ENCODE measurements at places on chromosomes 5 and 9. TPM values are rescaled to one million over a fixed set of nuclear protein-coding genes. Genes with fewer than 3 reads are reported as not detected.

DNA sequence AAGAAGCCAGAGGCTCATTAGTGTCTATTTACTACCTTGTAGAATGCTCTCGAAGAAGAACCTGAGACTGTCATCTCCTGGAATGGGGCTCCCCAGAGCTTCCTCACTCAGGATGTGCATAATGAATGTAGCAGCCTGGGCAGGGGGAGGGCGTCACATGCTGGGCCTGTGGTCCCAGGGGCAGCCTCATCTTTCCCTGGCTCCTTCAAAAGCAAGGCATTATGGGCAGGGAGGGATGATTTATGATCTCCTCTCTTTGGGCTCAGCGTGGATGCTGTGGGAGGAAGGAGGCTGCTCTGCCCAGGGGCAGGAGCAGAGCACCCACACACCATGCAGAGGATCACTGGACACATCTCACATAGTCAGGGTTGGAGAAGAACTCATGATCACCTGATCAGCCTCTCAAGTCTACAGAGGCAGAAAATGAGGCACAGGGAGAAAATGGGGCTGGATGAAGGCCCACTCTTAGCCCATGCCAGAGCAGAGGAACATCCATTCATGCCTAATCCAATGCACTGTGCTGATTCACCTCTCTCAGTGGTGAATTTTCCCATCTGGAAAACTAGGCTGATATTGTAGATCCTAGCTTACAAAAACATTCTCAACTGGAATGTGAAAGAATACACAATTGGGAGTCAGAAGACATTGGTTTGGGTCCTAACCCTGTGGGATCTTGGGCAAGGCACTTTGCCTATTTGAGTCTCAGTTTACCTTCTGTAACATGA lies 173.7 kb downstream of the CARTPT start:
- DNase-seq: no peak

GRCh38 chr5:112862085-112862484 lies 998 bp downstream of the SRP19 start:
- DNase-seq: no peak

- DNase-seq: peak; percentile 13
These were observed 145.8 kb upstream of the MEF2C start for GRCh38 chr5:89028595-89029285.

GRCh38 chr5:138103319-138103637 lies 19.4 kb downstream of the WNT8A start:
- DNase-seq: no peak

DNA sequence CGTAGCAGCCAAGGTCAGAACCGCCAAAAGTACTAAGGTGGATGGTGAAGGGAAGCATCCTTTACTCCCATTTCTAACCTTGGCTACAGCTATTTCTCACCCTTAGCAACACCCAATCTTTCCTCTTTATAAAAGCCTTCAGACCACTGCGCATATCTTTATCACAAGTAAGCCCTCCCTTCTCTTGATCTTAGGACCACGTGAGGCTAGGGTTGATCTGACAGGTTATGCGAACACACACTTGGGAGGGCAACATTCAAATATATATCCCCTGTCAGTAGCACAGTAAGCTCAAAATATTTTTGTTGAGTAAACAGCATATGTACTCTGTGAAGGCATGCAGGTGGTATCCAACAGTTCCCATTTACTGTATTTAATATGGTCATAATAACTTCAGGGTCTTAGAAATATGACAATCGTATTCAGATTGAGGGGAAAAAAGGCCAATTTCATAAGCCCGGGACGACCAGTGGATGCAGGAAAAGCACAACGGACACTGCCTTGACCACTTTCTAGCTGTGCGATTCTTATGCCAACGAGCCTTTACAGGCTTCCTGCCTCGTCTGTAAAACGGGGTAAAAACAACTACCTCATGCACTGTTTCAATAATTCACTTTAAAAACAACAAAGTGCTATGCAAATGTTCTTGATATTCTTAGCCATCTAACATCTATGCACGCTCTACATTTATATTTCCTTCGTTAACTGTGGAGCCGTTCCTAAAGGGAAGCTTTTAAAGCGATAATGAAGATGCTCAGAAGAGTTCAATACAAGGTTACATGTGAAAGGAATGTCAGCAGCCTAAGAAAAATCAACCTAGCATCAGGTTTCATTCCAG lies 1.3 kb downstream of the ARSB start:
- DNase-seq: peak; percentile 21

- DNase-seq: no peak
These were observed 759 bp upstream of the SUSD1 start for GRCh38 chr9:112175796-112176315.

DNA sequence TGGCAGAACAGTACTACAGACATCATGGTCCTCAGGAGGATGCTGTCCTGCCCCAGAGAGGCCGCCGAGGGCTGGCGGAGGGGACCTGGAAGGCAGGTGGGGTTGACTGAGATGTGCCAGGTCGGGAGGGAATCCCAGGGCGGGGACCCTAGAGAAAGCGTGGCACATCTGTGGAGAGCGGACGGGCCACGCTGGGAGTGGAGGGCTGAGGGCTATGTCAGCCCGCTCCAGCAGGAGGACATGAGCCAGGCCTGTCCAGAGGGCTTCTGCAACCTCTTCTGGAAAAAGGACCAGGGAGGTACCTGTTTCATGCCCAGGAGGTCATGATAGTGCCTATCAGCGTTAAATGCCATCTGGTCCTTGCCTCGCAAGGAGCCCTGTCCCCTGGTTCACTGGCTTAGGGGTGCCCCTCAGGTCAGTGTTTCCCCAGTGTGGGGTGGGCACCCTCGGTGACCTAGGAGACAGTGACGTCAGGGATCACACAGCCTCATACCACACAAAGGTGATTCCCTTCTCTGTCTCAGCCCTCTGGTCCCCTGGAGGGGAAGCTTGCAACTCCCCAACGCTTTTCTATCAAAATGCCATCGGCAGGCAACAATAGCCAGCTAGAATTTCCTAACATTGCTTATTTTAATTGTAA lies 103.6 kb upstream of the IER5L start:
- no peak for DNase-seq

- no peak for DNase-seq
These were observed 30.2 kb downstream of the C5orf15 start for GRCh38 chr5:133938039-133938821.

- no peak for DNase-seq
These were observed 210.9 kb downstream of the FRMD3 start for GRCh38 chr9:83327323-83327722.

- DNase-seq: no peak
These were observed 309.9 kb upstream of the PANK3 start for GRCh38 chr5:168889039-168889438.

DNA sequence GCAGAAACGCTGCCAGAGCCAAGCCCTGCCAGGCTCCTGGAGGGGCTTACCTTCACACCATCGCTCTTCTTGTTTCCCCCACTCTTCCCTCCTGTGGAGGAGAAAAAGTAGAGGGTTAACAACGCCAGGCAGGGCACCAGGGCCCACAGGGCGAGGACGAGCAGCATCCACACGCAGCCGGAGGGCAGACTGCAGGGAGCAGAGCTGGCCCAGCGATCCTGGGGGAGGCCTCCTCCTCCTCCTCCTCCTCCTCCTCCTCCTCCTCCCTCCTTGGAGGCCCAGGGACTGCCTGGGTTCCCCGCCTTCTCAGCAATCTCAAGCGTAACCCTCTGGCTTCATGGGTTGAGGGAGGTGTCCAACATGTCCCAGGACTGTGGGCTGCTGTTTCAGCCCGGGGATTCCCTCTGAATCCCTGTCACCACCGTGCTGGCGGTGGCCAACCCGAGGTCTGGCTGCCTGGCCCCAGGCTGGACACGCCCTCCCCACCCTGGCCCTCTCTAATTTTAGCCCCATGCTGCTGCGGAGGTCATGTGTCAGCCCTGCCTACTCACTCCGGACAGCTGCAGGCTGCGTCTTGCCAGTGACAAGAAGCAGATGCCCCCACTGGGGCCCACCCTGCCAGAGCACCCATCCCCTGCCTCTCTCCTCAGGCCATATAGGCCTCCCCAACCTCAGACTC lies 44.3 kb downstream of the CAMK2A start:
- peak; percentile 28 for DNase-seq

DNA sequence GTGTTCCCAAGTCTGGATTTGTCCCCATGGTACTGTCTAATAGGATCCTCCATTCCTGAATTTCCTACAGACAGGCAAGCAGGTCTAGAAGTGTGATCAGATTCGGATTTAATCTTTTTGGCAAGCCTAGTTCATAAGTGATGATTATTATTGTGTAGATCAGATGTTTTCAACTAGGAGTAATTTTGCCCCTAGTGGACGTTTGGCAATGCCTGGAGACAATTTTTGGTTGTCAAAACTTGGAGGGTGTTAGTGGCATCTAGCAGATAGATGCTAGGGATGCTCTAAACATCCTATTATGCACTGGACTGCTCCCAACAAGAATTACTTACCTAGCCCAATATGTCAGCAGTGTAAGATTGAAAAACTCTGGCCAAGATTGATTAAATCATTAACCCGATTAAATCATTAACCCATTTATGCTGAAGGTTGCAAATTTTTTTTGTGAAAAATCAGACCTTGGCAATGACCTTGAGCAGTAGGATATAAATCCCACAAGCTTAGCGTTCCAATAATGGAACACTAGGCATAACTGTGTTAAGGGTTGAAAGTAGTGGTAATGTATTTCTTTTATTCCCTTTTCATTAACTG lies 28.2 kb downstream of the TCERG1 start:
- DNase-seq: no peak

DNA sequence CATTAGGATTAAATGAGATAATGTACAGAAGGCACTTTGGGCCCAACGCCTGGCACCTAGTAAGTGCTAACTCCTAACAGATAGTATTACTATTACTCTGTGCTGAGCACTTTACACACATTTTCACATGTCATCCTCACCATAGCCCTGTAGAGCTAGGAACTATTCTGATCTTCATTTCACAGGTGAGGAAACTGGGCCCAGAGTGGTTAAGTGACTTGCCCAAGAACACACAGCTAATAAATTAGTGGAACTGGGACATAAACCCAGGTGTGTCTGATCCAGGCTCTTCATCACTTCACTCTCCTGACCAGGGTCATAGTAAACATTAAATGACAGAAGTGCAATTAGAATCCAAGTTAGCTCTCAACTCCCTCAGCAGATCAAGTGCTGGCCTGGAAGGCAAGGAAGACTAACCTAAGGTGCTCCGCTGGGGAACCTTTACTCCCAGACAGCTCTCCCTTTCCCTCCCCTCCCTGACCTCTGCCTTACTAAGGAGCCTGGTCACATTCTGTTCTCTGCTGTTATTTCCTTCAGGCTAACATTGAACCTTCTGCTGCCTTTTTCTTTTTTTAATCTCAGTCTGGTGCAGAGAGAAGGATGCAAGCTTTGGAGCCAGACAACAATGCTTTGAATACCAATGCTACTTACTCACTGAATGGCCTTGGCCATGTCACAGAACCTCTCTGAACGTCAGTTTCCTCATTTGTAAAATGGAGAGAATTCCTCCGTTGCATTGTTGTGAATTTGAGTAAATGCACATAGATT lies 4.1 kb upstream of the ADRA1B start:
- peak; percentile 65 for DNase-seq

DNA sequence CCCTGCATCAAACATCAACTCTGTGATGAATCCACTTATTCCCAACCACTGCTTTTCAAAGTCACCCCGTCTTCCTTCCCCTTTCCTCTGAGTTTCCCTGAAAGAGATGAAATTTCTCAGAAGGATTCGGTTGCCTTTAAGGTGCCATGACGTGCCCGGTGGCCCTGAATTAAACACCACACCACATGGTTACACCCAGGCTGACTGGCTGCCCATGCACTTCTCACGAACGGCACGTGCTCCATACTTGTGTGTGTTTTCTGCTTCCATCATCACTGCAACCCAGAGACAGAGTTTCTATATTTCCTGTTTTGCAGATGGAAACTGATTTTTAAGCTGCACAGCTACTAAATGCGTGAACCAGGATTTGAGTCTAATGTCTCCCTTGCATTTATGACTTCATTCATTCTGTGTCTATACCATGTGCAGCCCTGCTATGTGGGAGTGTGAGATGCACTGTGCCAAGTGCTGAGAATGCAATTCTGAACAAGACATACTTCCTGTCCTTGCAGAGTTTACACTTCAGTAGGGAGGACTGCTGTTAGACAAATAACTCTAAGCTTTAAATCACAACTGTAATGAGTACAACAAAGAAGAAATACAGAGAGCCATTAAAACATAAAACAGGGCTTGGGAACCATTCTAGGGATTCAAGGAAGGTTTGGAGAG lies 162.9 kb downstream of the NXNL2 start:
- DNase-seq: peak; percentile 39

DNA sequence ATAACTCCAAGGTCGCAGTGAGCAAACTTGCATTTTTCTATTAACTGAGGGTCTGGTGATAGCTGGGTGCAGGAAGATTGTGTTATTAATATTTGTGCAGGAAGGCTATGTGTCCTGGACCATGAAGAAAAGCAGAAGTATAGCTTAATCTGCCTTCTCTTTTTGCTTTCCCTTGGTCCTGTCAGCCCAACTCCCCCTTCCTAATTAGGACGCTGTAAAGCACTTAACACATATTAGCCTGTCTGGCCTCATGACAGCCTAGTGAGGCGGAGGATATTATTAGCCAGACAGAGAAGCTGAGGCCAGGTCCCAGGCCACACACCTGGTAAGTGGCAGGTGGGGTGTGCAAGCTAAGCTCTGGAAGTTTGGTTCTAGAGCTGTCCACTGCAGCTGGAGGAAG lies 29.5 kb downstream of the SLC46A2 start:
- no peak for DNase-seq

- peak; percentile 26 for DNase-seq
These were observed 4.6 kb downstream of the CSF1R start for GRCh38 chr5:150081541-150082283.

GRCh38 chr5:132327252-132327955 lies 33.2 kb downstream of the SLC22A4 start:
- DNase-seq: peak; percentile 18

- DNase-seq: no peak
These were observed 230.5 kb downstream of the ATPSCKMT start for GRCh38 chr5:10019236-10019635.

DNA sequence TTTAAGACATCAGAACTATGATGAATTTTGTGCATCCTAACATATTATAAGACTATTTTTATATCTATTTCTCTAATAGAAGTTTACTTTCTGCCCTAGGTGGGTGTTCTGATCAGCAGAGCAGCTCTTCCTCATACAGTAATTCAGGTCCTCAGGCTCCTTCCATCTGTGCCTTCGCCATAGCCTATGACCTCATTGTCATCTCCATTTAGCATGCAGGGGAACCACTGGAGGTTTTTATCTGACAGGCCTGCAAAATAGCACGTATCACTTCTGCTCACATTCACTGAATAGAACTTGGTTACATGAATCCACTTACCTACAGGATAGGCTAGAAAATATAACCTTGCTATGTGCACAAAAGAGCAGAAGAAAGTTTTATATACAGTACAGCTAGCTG lies 159.4 kb upstream of the CCNH start:
- DNase-seq: no peak

- no peak for DNase-seq
These were observed 37.9 kb downstream of the IRX4 start for GRCh38 chr5:1844708-1845436.

Gene FCHSD1
- 33.2 TPM for total RNA-seq

Gene FSTL4
- 0.18 TPM for total RNA-seq

Gene EPB41L4A
- total RNA-seq: under 0.01 TPM

Gene ADAMTS13
- total RNA-seq: under 0.01 TPM

Gene FBXL7
- total RNA-seq: 4.4 TPM

Gene S1PR3
- 31.1 TPM for total RNA-seq

Gene SEMA6A
- 0.36 TPM for total RNA-seq

Gene LRRC70
- 0.83 TPM for total RNA-seq

Gene PCDH1
- total RNA-seq: 0.83 TPM

Gene NCS1
- total RNA-seq: 35.8 TPM

All from IMR-90 (cell line).